ENCODE measurements at places on chromosomes 7 and 10.
A peak's percentile ranks its signal among the peaks of the same experiment; 100 is the strongest.

DNA sequence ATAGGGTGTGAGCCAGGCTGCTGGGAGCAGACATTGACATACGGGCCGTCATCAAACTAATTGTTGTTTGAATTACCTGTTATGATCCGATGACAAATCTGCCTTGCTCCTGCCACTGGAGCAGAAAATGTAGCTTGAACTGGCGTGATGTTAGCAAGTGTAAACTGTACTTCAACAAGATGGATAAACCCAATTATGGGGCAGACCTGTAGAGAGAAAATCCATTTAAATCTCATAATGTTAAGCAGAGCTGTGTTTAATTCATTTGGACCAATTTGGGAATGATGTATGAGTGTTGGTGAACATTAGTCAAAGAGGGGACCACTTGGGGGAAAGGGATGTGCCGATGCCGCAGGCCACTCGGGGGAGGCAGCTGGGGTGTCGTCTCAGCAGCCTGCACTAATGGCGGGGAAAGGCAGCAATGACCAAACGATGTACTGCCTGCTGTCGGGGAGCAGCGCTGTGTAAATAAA, 27.4 kb downstream of the TCF7L2 start:
- DNase-seq, result no peak

GRCh38 chr7:142897691-142898090, 12.1 kb upstream of the TRPV6 start:
- no peak for DNase-seq

DNA sequence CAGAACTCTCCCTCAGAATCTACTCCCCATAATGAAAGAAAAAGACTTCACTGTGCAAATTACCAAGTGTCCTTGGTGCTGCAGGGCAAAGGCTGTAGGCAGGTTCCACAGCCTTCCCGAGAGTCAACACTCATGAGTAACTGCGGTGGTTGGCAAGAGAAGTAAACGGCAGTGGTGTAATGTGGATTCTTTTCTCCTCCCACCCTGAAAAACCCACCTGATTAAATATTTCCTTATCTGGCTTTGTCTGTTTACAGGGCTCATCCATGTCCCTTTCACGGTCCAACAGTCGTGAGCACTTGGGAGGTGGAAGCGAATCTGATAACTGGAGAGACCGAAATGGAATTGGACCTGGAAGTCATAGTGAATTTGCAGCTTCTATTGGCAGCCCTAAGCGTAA, 300.9 kb downstream of the BICC1 start:
- no peak for DNase-seq

DNA sequence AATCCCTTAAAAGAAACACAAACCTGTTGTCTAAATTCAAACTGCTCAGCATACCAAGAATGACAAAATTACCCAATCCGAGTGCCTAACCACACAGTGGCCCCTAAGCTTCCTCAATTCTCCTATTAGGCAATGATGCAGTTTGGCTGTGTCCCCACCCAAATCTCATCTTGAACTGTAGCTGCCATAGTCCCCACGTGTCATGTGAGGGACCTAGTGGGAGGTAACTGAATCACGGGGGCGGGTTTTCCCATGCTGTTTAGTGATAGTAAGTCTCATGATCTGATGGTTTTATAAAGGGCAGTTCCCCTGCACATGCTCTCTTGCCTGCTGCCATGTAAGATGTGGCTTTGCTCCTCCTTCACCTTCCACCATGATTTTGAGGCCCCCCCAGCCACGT, 21.9 kb downstream of the PSAP start:
- DNase-seq, result no peak

- DNase-seq, result no peak
Observed at GRCh38 chr7:4470246-4470645, 211.8 kb upstream of the FOXK1 start.

- peak; percentile 45 for DNase-seq
Observed at GRCh38 chr7:4610768-4611467, 71.2 kb upstream of the FOXK1 start.

DNA sequence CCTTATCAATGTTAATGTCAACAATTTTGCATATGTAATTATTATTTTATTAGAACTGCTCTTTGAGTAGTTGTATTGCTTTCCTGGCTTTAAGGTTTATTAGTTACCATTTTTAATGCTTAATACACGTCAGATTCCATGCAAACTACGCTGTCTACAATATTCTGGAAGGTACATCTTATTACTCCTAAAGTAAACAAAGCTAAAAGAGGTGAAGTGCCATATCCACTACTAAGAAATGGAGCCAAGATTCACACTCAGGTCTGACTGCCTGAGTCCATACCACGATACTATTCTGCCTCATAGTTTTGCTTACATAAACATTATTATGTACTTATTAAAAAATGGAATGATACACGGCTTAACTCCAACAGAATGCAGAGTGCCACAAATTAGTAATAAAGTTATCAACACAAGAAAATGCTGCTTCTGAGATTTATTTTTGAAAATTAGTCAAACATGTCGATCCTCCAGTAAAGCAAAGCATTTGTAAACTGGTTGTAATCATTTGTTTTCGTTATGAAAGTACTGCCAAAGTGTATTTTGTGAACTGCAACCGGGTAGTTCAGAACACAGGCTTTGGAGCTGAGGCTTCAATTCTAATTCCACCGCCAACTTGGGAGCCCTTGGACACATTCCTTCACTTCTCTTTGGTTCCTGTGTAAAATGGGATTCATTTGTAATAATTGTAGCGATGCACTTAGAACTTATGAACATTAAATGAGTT, 1.1 kb upstream of the DMTF1 start:
- no peak for DNase-seq

DNA sequence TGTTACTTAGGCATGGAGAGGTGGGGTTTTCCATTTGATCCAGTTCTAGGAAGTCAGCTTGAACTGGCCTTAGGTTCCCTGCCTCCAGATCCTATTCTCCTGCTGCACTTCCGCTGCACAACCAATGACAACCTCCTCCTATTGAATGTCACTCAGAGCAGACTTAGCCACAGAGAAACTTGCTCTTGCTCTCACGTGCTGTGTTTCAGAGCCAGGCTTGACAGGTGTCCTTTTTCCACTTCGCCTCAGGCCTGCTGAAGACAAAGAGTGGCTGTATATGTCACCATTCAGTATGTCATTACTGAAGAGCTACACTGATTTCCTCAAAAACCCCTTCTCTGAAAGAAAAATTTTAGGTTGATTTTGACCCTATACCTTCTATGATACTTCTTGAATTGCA, 115.4 kb upstream of the ETV1 start:
- DNase-seq, result no peak

- DNase-seq, result no peak
Observed at GRCh38 chr7:100978300-100978699, 8.9 kb downstream of the MUC12 start.

- no peak for DNase-seq
Observed at GRCh38 chr7:108038986-108039385, 36.0 kb upstream of the LAMB1 start.
